Activated CD8-positive, alpha-beta memory T cell treated with anti-CD3 and anti-CD28 coated beads, Interleukin-2, amount 50 U/mL, for 4 hours (primary cell): ENCODE measurements at places on chromosomes 3 and 15.

DNA sequence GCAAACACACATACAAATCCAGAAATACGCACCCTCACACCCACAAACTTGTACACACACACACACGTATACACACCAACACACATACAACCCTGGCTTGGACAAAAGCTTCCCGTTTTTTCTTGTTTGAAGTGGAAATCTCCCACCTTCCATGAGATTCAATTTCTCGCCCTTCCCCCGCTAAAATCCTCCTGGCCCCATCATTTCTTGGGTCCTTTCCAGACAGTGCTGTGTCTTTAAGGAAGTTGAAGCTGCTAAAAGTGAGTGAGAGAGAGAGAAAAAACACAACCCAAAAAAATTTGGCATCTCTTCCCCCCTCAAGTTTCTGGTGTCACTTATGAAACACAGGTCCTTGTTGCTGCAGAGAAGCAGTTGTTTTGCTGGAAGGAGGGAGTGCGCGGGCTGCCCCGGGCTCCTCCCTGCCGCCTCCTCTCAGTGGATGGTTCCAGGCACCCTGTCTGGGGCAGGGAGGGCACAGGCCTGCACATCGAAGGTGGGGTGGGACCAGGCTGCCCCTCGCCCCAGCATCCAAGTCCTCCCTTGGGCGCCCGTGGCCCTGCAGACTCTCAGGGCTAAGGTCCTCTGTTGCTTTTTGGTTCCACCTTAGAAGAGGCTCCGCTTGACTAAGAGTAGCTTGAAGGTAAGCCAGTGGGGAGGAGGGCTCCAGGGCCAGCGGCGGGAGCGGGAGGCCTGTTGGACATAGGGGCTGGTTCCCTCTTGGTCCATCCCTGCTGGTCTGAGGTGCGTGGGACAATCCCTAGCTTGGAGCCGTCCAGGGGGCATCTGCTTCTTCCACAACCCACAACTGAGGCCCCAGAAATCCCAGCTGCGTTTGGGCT lies at the start of gene ISLR:
TSS of gene ISLR (plus strand) at position 331 of the 839 bp plus-strand sequence. CDS start 1,149 bp downstream, outside the sequence.
- DNase-seq, result no peak

DNA sequence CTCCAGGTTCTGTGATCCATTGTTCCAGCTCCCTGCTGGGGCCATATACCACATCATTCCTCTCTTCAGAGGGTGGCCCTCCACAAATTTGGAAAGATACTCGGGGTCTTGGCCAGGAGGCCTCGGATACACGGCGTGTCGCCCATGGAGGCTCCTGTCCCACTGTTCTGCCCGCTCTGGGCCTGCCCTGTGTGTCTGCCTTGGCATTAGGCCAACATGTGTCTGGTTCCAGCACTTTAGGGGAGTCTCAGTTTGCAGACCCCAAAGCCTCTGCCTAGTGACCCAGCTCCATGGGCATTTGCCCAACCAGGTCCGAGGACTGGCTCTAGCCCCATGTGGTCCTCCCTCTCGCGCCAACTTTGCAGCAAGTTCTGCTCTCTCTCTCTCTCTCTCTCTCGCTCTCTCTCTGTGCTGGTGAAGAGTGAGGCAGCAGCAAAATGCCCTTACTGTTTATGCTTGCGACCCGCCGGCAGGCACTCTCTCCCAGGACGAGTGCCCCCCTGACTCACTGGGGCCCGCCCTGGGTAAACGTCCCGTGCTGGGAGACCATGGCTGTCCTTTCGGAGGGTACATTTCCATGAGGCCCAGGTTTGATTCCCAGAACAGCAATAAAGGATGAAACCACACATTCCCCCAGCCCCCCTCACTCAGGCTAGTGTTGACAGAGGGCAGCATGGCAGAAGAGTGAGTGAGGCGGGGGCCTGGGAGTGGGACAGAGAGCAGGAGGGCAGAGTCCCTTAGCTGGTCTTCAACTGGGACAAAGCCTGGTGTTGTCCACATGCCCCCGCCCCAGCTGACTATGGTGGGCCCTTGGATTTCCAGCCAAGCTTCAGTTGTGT lies 77.9 kb downstream of the ISG20 start:
- no peak for DNase-seq

DNA sequence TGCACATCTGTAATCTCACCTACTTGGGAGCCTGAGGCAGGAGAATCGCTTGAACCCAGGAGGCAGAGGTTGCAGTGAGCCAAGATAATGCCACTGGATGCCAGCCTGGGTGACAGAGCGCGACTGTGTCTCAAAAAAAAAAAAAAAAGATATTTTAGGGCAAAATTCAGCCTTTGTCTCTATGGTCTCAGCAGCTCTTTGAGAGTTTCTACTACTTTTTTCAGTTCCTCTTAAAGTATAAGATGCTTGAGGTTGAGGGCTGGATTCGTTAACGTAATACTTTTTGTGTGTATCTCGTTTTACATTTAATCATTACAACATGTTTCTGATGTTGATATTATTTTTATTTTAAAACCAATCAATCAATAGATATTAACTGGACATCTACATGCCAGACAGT lies 381.2 kb upstream of the TBL1XR1 start:
- DNase-seq, result no peak

- DNase-seq, result peak; percentile 74
These were observed 550 bp downstream of the RPP25 start for GRCh38 chr15:74955796-74956647.

DNA sequence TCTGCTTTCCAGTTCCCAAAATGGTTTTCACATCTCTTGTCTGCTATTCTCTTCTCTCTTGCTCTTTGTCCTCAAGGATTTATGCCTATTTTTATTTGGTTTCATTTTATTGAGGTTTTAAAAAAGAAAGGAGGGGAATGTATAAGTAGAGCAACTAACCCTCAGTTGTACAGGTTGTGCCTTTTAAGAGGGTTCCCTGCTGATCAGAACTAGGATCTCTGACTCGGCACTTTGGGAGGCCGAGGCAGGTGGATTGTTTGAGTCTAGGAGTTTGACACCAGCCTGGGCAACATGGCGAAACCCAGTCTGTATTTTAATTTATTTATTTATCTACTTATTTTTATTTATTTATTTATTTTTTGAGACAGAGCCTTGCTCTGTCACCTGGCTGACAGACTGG lies 123.6 kb downstream of the ZNF609 start:
- DNase-seq, result no peak

DNA sequence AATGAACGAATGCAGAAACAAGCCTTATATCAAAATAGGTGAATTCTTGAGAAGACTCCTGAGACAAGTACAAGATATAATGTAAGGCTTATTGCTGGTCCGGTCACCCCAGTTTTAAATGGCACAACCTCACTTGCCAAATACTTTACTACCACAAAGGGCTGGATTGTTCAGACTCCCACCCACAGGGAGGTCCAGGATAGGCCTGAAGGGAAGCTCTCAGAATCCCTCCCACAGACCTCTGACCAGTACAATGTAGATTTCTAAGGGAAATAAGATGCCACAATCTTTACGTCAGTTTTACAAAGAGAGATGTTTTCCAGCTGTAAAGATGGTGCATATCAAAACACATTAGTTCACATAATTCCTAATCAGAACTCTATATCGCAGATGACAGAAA lies 577.7 kb upstream of the ADAMTS9 start:
- DNase-seq, result no peak

DNA sequence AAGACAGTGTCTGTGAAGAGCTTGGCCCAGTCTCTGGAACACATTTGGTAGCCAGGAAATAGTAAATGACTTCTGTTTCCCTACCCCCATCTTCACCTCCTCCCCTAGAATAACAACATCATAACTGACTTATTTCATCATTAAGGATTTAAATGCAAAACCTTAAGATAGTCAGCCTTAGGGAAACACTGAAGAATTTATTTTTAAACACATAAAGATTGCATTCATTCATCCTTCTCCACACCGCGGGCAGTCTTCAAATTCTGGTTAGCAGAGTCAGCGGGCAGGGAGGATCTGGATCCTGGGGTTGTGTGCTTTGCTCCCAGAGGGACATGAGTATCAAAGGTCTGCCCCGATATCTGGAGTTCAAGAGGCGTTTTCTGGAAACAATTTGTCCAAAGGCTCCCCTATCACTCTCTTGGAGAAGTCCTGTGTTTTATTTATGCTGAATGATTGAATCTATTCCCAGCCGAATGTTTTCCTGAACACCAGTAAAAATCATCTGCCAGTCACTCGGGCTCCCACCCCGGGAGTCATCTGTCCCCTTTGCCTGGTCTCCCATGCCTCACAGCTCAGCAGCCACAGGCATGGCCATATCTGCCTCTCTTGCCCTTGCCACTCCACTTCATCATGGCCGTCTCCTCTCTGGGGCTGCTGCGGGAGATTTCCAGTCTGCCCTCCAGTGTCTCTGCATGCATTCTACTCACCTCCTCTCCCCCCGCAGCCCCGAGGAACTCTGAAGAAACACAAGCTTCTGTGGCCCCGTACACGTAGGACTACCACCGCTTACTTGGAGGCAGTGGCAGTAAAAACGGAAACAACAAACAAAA lies 234.7 kb upstream of the CTDSPL start:
- DNase-seq, result no peak

- DNase-seq, result no peak
These were observed 78.2 kb downstream of the FAIM start for GRCh38 chr3:138686771-138687221.

GRCh38 chr15:79213650-79214049 lies 68.9 kb upstream of the ANKRD34C start:
- DNase-seq, result no peak

DNA sequence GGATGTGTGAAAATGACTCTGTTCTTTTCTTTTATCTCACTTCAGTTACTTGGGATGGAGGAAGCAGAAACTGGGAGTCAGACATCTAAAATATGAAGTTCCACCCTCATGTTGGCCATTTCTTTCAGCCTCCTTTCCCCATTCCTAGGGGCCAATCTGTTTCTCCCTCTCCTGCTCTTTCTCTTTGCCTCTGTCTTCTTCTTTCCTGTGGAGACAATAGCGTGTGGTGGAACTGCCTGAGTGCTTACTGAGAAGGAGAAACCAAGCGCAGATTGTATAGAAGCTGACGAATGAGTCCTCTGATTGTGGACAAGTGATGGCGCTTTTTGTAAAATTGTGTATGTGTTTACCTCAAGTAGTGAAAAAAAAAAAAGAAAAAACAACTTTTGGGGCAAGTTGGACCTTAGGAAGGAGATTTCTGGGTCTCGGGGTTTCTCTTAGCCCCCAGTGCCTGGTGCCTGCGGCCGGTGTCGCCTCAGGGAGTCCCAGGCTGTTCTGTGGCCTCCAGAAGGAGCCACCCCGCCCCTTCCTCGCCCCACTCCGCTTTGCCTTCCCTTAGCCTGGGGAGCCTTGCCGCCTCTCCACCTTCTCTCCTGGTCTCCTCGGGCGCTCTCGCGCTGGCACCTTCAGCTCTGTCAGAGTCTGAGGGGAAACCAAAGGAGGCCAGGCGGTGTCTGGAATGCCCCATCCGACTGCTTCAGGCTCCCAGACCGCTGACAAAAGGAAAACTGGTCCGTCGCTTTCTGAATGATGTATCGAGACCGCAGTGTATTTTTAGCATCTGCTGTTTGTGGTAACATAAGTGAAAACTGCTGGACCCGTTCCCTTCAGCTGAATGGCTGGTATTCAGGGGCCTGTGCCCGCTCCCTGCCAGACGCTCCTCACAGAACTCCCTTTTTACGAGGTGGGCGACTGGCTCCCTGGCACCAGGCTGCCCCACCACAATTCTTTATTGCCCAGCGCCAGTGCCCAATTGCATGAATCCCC lies 30.1 kb downstream of the SCG5 start:
- no peak for DNase-seq

DNA sequence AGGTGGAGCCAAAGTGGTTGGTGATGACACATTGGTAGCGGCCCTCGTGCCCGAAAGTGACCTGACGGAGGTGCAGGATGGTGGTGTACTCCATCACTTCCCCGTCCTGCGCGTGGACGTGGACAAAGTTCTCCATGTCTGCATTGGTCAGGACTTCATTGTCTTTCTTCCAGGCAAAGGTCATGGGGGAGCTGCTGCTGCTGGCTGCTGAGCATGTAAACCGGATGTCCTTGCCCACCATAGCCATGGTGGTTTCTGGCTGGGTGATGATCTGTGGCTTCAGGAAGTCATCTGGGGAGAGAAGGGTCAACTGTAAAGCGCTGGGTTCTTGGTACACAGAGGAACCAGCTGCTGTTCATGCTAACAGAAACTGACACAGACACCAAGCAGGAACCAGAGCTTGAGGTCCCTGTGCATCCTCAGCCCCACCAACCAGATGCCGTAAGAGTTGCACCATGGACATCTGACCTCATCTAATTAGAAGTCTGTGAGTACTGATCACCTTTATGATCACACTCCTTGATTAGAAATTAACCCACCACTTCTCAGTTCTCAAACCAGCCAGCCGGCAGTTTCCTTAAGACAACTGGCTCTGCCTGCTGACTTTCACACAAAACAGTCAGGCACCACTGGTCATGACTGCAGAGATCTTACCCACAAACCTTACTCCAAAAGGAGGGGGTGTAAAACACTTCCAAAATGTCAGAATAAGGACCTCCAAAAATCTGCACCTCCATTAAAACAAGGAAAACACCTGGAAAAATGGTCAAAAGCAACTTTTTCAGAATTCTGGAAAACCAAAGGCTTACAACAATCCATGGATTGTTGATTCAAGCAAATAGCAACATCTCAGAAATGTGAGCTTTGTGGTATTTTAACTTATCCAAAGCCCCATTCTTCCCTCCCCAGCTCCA lies 114.6 kb downstream of the LRIG1 start:
- DNase-seq, result no peak

- DNase-seq, result no peak
These were observed 24.7 kb downstream of the SLTM start for GRCh38 chr15:58908550-58909309.

DNA sequence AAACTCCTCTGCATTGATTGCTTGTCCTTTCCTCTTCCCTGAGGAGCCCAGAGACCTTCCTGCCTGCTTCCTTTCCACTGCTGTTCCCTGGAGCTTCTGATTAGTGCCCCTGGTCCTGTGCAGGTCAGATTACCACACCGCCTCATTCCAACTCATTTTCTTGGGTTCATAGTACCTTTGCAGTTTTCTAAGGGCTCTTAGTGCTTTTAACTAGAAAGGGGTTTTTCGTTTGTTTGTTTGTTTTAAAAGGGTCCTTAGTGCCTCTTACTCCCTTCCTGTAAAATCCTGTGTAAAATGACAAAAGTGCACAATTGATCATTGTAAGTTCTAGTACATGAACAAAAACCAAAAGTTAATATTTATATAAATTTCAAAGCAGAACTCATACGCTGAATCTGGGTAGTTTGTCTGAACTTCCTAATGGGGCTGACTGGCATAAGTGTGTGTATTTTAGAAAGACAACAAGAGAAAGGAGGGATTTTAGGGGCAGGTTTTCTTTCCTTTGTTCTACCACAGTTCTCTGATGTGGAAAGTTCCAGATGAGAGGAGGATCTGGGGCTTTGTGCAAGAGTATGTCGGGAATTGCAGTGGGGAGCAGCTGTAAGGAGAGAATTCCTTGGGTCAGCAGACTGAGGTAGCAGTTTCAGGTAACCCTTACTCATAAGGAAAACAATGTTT lies 30.6 kb downstream of the SNRK start:
- no peak for DNase-seq

DNA sequence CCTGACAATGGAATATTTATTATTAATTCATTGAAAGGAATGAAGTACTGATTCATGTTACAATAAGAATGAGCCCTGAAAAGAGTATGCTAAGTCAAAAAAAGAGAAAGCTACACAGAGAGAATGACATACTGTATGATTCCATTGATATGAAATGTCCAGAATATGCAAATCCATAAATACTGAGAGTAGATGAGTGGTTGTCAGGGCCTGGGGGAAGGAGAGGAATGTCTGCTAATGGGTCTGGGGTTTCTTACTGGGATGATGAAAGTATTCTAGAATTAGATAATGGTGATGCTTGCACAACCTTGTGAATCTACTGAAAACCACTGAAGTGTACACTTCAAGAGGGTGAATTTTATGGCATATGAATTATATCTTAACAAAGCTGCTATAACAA lies 79.9 kb upstream of the HACD2 start:
- DNase-seq, result no peak
